Pancreas (tissue), 10 donors: ENCODE measurements at places on chromosomes 16 and 17. TPM values are rescaled to one million over a fixed set of nuclear protein-coding genes. Genes with fewer than 3 reads are reported as not detected.

- DNase-seq: no peak
These were observed 1.9 kb upstream of the CPD start for GRCh38 chr17:30376621-30377452.

GRCh38 chr17:28841901-28842281 is 699 bp downstream of the FAM222B start:
- DNase-seq: no peak

DNA sequence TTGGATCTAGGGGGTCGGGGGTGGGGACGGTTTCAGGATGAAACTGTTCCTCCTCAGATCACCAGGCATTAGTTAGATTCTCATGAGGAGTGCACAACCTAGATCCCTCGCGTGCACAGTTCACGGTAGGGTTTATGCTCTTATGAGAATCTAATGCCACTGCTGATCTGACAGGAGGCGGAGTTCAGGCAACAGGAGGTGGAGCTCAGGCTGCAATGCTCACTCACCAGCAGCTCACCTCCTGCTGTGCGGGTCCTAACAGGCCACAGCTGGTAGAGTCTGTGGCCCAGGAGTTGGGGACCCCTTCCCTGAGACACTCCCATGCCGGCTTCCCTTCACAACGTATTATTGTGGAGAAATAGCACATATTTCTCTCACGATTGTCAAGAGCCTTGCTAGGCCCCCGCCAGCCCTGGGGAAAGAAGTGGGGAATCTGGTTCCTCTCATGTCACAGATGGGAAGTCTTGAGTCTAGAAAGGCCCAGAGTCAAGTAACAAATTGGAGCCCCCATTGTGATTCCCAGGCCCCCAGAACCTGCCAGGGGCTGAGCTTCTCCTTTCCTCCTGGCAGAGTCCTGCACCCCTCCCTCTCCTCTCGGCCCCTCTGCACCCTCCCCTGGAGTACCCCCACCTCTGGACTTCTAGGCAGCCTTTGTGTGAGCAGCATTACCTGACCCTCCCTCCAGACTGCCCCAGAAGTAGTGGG is 6.1 kb upstream of the KRT14 start:
- no peak for DNase-seq

PLXDC1 gene
- polyA plus RNA-seq: 1.8 TPM

DNA sequence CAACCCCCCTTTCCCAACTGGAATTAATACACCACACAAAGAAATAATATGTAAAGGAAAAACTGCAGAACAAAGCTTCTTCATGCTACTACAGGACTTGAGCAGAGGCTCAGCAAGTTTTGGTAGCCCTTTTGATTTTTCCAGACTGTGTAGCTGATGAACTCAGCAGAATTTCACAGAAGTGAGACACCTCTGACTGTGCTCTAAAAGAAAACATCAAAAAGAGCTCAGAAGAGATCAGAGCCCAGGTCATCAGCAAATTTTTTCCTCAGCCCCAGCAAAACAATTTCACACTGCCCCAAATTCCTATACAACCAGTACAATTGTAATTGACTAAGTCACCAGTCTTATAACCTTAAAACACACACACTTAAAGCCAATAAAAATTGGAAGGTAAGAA is 38.0 kb downstream of the TTC19 start:
- DNase-seq: no peak
